Neural progenitor cell (in vitro differentiated cells): ENCODE measurements at places on chromosomes 11 and 22. TPM values are rescaled to one million over a fixed set of nuclear protein-coding genes. Genes with fewer than 3 reads are reported as not detected.

Gene C22orf42
- 0.50 TPM in 1 of 2 replicates, not detected in the other for total RNA-seq

Gene TRIM29
- total RNA-seq = 0.11 TPM in 1 of 2 replicates, not detected in the other

Gene LRRC75B
- total RNA-seq = 8.2 and 19.0 TPM in 2 replicates

Gene C11orf52
- 0.65 TPM in 1 of 2 replicates, not detected in the other for total RNA-seq

Gene FAM180B
- not detected in 2 replicates for total RNA-seq

Gene SLC6A5
- total RNA-seq = not detected in 2 replicates

Gene TSGA10IP
- total RNA-seq = 3.0 and 7.3 TPM in 2 replicates

Gene HTR3B
- not detected in 2 replicates for total RNA-seq

Gene MGAT3
- 7.5 and 18.5 TPM in 2 replicates for total RNA-seq

Gene DAGLA
- 1.1 and 4.6 TPM in 2 replicates for total RNA-seq

Gene MAJIN
- 0.06 TPM in 1 of 2 replicates, not detected in the other for total RNA-seq

Gene ZP1
- not detected in 2 replicates for total RNA-seq

Gene KCNJ1
- total RNA-seq = 0.03 and 0.41 TPM in 2 replicates

Gene OR8A1
- total RNA-seq = not detected in 2 replicates

Gene C1QTNF4
- 0.39 and 9.7 TPM in 2 replicates for total RNA-seq
